ENCODE measurements at places on chromosomes 7 and 10.

GRCh38 chr7:77696643-77697534 is 630 bp downstream of the RSBN1L start:
- DNase-seq, result peak; percentile 5

DNA sequence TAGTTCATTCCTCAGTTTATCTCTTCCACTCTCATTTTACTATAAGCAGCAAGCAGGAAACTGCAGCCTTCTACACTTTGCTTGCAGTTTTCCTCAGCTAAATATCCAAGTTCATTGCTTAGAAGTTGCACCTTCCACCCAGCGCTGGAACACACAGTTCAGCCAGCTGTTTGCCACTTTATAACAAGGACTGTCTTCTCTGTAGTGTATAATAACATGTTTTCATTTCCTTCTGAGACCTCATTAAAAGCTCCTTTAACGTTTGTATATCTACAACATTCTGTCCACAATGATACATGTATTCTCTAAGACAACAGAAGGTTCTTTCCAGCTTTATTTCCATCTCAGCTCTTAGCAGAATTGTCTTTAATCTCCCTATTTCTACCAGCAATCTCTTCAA is 74.1 kb downstream of the GNAI1 start:
- no peak for DNase-seq

- DNase-seq, result no peak
These were observed 1.3 kb downstream of the FBXL15 start for GRCh38 chr10:102421757-102422512.

GRCh38 chr10:122786269-122786668 is 59.4 kb downstream of the CUZD1 start:
- DNase-seq, result no peak

DNA sequence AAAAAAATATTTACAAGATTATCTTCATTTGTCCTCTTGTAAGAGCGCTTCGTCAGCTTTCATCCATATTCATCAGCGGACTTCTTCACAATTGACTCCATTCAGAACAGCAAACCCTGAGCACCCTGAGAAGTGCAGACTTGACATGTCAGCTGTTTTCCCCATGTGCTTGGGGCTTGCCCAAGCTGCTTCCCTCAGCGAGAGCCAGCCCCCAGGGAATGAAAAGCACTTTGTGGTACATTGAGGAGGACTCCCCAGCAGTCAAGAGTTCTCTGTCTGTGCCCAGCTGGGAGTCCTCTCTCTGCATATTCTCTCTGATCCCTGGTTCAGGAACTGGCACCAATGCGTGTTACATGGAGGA is 22.7 kb downstream of the HKDC1 start:
- DNase-seq, result no peak

DNA sequence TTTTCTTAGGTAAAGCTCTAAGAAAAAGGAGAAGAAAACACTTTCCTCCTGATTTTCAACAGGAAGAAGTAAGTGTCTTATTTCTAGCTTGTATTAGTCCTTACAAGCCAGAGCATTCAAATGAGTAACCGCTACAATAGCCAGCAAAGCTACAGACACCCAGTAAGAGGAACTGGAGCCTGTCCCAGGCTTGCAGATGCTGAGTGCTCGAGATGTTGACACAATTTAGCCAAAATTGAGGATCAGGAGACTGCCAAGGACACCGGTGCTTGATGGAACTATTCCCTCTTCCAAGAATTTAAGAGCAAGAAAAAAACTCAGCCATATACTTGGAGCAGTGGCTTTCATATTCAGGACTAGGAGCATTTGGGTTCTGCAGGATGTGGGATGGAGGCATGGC is 149.3 kb upstream of the DPP6 start:
- DNase-seq, result no peak

- DNase-seq, result no peak
These were observed 148.8 kb downstream of the PFKFB3 start for GRCh38 chr10:6351495-6351894.
